Upper lobe of right lung (tissue), 1 donor: ENCODE measurements at places on chromosomes 13 and 19.
A peak's percentile ranks its signal among the peaks of the same experiment; 100 is the strongest.

DNA sequence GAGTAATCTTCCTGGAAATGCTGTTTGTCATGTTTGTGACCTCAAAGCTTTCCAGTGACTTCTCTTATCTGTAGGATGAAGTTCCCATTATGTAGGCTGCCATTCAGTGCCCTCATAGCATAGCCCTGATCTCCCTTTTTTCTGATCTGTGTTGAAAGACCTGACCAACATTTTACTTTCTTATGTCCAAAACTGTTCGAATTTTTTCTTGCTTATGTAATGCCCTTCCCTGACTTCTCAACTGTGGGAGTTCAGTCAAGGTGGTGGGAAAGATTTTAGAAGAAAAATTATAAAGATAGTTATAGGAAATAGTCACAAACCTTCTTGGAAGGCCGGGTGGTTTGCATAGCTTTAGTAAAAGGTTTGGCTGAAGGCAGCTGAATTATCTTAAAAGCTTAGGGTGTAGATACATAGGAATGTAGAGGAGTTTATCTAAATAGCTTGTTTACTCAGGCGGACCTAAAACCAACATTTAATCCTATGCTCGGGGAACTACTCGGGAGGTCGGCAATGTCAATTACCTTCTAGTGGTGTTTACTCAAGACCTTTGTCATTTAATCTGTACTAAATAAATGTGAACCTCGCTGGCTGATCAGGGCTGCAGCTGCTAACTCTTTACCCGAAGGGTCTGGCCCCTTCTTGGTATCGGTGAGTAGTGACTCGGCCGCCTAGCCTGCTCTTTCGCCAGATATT is 44.3 kb downstream of the PSG3 start:
- H3K36me3 ChIP-seq = no peaks in the 10 kb centered on the region
- no peak overlapping the region for H3K4me3 ChIP-seq
- DNase-seq = no peak
- peaks cover 20% of the 10 kb centered on the region for H3K27me3 ChIP-seq
- no peaks in the 10 kb centered on the region for H3K4me1 ChIP-seq

GRCh38 chr13:33194820-33195692 is 90.5 kb downstream of the STARD13 start:
- no peaks in the 10 kb centered on the region for H3K36me3 ChIP-seq
- H3K27me3 ChIP-seq = no peaks in the 10 kb centered on the region
- no peak overlapping the region for H3K27ac ChIP-seq
- peaks cover 17% of the 10 kb centered on the region for H3K4me1 ChIP-seq
- H3K4me3 ChIP-seq = no peak overlapping the region
- no peak for DNase-seq

DNA sequence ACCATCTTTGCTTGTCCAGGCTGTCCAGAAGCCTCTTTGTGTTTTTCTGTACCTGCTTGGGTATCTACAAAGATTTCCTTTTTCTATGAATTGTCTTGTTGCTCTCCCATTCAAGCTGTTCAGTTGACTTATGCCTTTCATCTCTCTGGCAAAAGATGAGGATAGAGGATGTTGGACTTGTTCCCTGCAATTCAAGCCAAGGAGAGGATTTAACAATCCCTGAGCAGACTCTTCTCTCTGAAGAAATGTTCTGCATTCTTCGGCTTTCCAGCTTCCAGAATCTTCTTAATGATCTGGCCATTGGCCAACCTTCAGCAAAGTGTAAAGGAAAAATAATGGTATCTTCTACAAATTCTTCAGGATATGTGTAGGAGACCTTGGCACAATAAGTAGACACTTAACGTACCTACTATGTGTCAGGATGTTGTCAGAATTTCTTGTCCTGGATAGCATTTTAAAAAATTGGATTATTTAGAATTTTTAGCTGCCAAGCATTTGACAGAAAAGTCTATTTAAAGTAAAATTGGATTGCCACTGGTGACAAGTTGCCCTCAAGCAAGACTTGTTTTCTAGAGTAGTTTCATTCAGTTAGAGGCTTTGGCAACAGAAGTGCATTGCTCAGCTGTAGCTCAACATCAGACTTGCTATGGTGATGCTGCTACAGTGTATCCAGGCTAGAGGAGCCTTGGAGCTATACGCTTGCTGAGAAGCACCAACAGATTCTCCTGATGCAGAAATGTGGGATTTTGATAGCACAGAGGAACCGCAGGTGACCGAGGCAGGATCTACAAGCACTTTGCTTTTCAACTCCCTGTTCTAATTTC is 455.7 kb downstream of the SUCLA2 start:
- no peak overlapping the region for H3K4me3 ChIP-seq
- no peak overlapping the region for H3K27ac ChIP-seq
- no peak for DNase-seq
- no peaks in the 10 kb centered on the region for H3K27me3 ChIP-seq

- no peaks in the 10 kb centered on the region for H3K4me1 ChIP-seq
- no peak overlapping the region for H3K4me3 ChIP-seq
- H3K36me3 ChIP-seq = no peaks in the 10 kb centered on the region
- H3K27ac ChIP-seq = no peak overlapping the region
- no peak for DNase-seq
Measured at GRCh38 chr13:29159871-29160270, 339.7 kb downstream of the MTUS2 start.

DNA sequence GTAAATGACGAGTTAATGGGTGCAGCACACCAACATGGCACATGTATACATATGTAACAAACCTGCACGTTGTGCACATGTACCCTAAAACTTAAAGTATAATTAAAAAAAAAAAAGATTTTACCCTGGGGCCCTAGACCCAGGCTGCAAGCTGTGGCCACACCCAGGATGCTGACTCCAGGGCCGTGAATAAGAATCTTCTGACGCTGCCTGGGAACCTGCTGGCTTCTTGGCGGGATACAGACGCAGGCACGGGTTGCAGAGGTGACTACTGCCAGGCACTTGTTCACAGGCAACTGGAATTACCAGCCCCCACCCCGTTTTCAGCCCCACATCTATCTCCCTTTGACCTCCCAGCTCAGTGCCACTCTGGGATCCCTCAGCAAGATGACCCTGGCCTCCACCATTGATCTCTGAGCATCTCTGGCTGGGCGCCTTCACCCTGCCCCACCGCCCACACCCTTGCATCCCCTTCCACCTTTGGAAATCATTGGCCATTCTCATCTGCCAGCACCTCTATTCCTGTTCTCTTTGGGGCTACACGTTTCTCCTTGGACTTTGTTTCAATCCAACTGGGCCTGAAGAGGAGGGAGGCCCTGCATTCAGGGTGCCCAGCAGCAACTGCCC is 21.1 kb upstream of the CFAP97D2 start:
- H3K36me3 ChIP-seq = no peaks in the 10 kb centered on the region
- no peaks in the 10 kb centered on the region for H3K27me3 ChIP-seq
- peaks cover 16% of the 10 kb centered on the region for H3K4me1 ChIP-seq
- DNase-seq = no peak

GRCh38 chr13:25771641-25772478 is 280.0 kb downstream of the SHISA2 start:
- no peaks in the 10 kb centered on the region for H3K36me3 ChIP-seq
- no peak for DNase-seq
- H3K27ac ChIP-seq = no peak overlapping the region
- H3K4me1 ChIP-seq = no peaks in the 10 kb centered on the region
- no peaks in the 10 kb centered on the region for H3K27me3 ChIP-seq
- H3K4me3 ChIP-seq = no peak overlapping the region

GRCh38 chr13:80430561-80430960 is 89.6 kb upstream of the SPRY2 start:
- H3K27me3 ChIP-seq = no peaks in the 10 kb centered on the region
- H3K27ac ChIP-seq = no peak overlapping the region
- H3K4me3 ChIP-seq = no peak overlapping the region
- DNase-seq = no peak
- no peaks in the 10 kb centered on the region for H3K4me1 ChIP-seq
- no peaks in the 10 kb centered on the region for H3K36me3 ChIP-seq

DNA sequence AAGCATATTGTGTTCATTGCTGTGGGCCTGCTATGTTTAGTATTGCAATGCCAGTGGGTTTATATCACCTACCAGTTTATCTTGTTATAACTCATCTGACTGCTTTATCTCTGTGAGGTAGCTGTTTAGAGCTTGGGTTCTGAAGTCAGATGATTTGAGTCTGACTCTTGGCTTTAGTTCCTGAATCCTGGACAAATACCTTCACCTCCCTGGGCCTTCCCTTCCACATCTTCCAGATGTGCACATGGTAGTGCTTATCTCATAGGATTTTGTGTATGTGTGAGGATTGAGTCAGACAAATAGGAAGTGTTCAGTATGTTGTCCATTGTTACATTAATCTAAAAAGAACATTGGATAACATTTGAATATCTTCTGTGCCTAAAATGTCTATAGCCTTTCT is 63.5 kb upstream of the ANKRD10 start:
- no peak overlapping the region for H3K27ac ChIP-seq
- H3K27me3 ChIP-seq = peaks cover 3% of the 10 kb centered on the region
- H3K36me3 ChIP-seq = no peaks in the 10 kb centered on the region

- no peak for DNase-seq
- no peaks in the 10 kb centered on the region for H3K36me3 ChIP-seq
- H3K4me3 ChIP-seq = peak overlapping the region; percentile 30
- H3K27ac ChIP-seq = no peak overlapping the region
- no peaks in the 10 kb centered on the region for H3K27me3 ChIP-seq
- peaks cover 9% of the 10 kb centered on the region for H3K4me1 ChIP-seq
Measured at GRCh38 chr13:51814825-51815650, 11.1 kb upstream of the DHRS12 start.

- no peak overlapping the region for H3K4me3 ChIP-seq
- no peak overlapping the region for H3K27ac ChIP-seq
- no peaks in the 10 kb centered on the region for H3K27me3 ChIP-seq
- no peak for DNase-seq
Measured at GRCh38 chr19:14400951-14401431, 18.1 kb downstream of the DDX39A start.

DNA sequence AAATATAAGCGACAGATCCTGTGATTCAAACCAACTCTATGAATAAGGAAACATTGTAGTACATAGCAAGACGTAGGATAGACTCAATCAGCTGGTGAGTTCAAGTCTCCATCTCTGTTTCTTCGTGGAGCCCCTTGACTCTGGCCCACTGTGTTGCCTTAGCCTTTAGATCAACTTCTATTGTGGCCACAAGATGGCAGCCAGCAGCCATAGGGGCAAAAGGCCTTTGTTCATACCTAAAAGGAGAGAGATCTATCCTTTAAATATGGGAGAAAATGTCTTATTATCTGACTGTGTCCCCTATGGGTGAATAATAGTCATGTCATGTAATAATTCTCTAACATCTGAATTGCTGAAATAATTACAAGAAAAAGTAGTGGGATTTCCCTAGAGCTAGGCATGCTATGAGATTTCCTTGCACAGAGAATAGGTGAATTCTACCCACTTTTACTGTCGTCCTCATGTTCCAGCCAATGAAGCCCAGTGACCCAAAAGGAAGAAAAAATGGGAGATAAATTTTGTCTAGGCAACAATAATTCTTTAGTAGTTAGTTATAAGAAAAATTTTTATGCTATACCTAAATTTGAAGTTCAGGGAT is 129.4 kb downstream of the PCDH20 start:
- H3K27ac ChIP-seq = no peak overlapping the region
- DNase-seq = no peak
- no peaks in the 10 kb centered on the region for H3K36me3 ChIP-seq
- H3K4me1 ChIP-seq = no peaks in the 10 kb centered on the region
- no peak overlapping the region for H3K4me3 ChIP-seq
- H3K27me3 ChIP-seq = no peaks in the 10 kb centered on the region

DNA sequence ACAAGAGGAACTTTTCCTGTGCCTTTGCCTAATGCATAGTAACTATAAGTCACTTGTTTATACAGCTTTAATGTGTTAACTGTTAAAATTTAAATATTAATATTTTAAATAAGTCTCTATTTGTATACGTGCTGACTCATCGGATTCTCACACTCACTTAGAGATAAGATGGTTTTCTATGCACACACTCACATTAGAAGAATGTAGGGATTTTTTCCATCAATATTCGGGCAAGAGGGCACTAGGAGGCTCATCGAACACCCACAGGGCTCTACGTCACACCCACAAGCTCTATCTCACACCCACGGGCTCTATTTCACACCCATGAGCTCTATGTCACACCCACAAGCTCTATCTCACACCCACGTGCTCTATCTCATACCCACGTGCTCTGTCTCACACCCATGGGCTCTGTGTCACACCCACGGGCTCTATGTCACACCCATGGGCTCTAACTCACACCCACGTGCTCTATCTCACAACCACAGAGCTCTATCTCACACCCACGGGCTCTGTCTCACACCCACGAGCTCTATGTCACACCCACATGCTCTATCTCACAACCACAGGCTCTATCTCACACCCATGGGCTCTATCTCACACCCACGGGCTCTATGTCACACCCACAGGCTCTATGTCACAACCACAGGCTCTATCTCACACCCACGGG is 73.4 kb downstream of the COL4A2 start:
- DNase-seq = no peak
- no peak overlapping the region for H3K27ac ChIP-seq
- peaks cover 17% of the 10 kb centered on the region for H3K4me1 ChIP-seq
- H3K36me3 ChIP-seq = no peaks in the 10 kb centered on the region

DNA sequence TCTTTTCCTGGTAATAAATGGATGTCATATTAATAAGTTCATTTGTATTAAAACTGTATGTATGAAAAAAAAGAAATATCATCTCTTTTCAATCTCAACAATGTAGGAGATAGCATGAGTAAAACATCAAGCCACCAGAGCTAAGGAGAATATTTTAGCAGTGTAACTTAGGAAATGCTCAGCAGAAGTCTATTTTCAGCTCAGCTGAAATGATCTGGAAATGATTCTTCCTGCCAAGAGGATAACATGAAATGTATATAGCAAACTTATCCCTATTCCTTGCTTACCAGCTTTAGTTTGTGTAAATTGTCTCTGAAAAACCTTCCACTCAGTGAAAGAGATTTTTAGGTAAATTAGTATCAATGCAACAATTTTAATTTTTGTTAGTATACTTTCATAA is 1194.4 kb downstream of the SLITRK1 start:
- no peaks in the 10 kb centered on the region for H3K36me3 ChIP-seq
- no peak for DNase-seq
- H3K4me1 ChIP-seq = no peaks in the 10 kb centered on the region
- H3K27me3 ChIP-seq = no peaks in the 10 kb centered on the region
- peak overlapping the region; percentile 38 for H3K27ac ChIP-seq

- no peak overlapping the region for H3K4me3 ChIP-seq
- H3K27me3 ChIP-seq = no peaks in the 10 kb centered on the region
- H3K36me3 ChIP-seq = peaks cover 43% of the 10 kb centered on the region
- no peaks in the 10 kb centered on the region for H3K4me1 ChIP-seq
- no peak for DNase-seq
Measured at GRCh38 chr13:99346335-99347042, 39.3 kb upstream of the GPR183 start.

- H3K27ac ChIP-seq = no peak overlapping the region
- H3K27me3 ChIP-seq = no peaks in the 10 kb centered on the region
- peaks cover 14% of the 10 kb centered on the region for H3K36me3 ChIP-seq
- H3K4me1 ChIP-seq = no peaks in the 10 kb centered on the region
Measured at GRCh38 chr19:50258918-50259372, 55.5 kb downstream of the MYH14 start.

GRCh38 chr13:31950111-31950815 is 81.3 kb upstream of the FRY start:
- no peak overlapping the region for H3K4me3 ChIP-seq
- H3K36me3 ChIP-seq = no peaks in the 10 kb centered on the region
- peaks cover 5% of the 10 kb centered on the region for H3K4me1 ChIP-seq
- H3K27ac ChIP-seq = no peak overlapping the region
